ENCODE measurements at places on chromosomes 5 and 9. TPM values are rescaled to one million over a fixed set of nuclear protein-coding genes. Genes with fewer than 3 reads are reported as not detected.

DNA sequence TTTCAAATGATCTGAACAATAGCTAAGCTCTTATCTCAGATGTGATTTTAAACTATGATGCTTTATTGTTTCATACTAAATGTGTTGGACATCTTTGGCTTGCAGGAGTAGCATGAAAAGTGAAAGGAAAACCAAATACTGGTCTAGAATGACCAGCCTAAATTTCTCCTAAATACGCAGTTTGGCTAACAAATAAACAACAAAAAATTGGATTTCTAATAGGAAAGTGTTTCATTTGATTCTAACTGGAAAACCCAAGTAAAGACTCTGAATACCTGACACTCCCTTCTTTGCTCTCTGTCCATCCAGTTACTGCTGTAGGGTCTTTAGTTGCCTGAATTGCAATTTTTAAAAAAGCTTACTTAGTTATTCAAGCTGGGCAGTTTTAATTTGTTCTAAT, 111.7 kb upstream of the ACOT12 start:
- DNase-seq, result no peak

GRCh38 chr5:9440517-9440916, 105.4 kb downstream of the SEMA5A start:
- DNase-seq, result no peak

- no peak for DNase-seq
Measured at GRCh38 chr5:41246376-41246775, 33.0 kb upstream of the C6 start.

The GABRA6 gene
- polyA plus RNA-seq, result not detected

The CTXN3 gene
- not detected for polyA plus RNA-seq

- no peak for DNase-seq
Measured at GRCh38 chr5:148991566-148991965, 71.3 kb downstream of the SH3TC2 start.

DNA sequence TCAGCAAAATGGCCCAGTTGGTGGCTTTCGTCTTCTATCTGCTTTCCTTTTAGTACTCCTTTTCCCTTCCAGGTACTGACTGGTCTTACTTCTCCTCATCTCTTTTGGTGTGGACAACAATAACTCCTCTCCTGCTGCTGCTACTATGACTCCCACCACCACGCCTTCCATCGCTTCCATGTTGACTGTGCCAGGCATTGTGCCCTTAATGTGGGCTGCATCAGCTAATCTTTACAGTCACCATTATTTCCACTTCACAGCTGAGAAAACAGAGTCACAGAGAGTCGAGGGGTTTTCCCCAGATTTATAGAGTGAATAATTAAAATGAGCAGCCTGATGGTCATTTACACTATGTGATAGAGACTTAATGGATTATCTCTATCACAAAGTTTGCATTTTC, 184.9 kb upstream of the IL12B start:
- DNase-seq, result no peak

- DNase-seq, result no peak
Measured at GRCh38 chr9:126027566-126027965, 280.4 kb downstream of the PBX3 start.

DNA sequence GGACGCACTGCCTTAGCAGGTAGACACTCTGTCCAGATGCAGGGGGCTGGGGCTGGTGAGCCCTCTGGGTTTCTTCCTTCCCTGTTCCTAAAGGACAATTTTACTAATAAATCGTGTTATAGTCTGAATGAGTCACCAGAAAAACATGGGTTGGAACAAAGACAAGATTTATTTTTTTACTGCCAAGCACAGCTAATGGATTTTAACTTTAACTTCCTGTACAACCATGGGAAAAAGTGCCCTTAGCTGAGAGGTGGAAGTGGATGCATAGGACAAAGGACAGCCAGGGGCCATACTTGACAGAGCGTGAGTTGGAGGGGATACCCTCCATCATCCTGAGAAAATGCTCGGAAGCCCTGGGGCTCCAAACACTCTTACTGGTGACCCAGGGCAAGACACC, 300.7 kb downstream of the MSX2 start:
- no peak for DNase-seq

DNA sequence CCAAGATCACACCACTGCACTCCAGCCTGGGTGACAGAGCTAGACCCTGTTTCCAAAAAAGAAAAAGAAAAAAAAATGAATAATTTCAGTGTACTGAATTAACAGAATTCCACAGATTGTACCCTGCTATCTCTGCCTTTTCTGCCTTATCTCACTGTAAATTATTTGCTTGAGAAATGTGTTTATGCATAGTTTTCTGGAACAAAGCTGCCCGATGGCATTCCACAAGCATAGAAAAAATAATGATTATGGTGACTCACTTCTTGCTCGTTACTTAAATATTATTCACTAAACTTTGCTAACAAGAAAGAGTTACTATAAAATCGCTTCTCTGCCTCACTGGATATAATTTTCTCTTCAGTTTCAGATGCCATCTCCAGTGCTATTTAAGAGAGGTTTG, 88.7 kb upstream of the FAM169A start:
- no peak for DNase-seq

DNA sequence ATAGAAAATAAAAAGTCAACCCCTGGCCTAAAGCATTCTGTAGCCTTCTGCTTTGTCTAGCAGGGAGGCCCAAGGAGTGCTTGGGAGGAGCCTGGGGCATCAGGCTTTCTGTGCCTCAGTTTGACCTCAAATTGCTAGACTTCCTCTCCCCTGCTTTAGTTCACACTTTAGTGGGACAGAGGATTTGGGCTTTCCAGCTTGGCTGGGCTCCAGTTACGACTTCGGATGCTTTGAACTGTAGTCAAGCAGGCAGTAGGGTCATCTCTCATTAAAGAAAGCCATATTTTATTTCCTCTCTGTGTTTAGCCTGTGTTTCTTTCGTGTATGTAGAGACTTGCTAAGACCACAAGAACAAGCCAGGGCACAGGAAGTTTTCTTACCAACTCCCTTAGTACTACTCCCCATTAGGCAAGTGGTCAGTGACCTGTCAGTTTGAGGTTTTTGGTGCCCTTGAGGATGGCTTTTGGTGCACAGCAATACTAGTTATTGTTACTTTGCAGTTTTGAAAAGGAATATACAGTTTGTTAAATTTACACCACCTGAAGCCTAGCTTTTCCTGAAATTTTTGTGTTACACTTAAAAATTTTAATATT, 334.7 kb downstream of the NDUFS4 start:
- no peak for DNase-seq

The PCDHA9 gene
- polyA plus RNA-seq, result not detected

DNA sequence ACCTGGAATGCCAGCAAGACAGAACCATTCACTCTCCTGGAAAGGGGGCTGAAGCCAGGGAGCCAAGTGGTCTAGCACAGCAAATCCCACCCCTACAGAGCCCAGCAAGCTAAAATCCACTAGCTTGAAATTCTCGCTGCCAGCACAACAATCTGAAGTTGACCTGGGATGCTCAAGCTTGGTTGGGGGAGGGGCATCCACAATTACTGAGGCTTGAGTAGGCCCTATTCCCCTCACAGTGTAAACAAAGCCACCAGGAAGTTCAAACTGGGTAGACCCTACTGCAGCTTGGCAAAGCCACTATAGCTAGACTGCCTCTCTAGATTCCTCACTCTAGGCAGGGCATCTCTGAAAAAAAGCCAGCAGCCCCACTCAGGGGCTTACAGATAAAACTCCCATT, 17.3 kb downstream of the RIGI start:
- no peak for DNase-seq

Data from heart right ventricle (tissue), 16 donors.